Suppressor macrophage treated with lipopolysaccharide for 1 hour (primary cell): ENCODE measurements at places on chromosomes 3 and 15.

DNA sequence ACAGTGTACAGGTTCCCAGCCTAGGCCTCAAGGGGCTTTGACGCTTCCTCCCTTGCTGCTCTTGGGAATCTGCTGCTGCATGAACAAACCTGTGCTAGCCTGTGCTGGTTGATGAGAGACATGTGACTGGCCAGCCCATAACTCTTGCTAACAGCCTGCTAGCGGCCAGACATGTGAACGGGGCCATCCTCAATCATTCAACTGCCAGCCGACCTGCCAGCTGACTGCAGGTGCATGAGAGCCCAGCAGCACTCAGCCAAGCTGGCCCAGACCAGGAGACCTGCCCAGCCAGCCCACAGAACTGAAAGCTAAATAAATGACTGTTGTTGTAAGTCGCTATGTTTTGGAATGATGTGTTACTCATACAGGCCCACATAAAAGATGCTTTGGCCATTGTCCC, 82.4 kb upstream of the DLG1 start:
- DNase-seq, result no peak

- no peak for DNase-seq
Measured at GRCh38 chr15:73991260-73991659, 835 bp downstream of the STOML1 start.

GRCh38 chr15:39195961-39196486, 384.9 kb upstream of the THBS1 start:
- peak; percentile 67 for DNase-seq

- no peak for DNase-seq
Measured at GRCh38 chr3:185594073-185594472, 8.0 kb downstream of the SENP2 start.

GRCh38 chr15:79089890-79090486, 592 bp downstream of the RASGRF1 start:
- DNase-seq, result no peak

DNA sequence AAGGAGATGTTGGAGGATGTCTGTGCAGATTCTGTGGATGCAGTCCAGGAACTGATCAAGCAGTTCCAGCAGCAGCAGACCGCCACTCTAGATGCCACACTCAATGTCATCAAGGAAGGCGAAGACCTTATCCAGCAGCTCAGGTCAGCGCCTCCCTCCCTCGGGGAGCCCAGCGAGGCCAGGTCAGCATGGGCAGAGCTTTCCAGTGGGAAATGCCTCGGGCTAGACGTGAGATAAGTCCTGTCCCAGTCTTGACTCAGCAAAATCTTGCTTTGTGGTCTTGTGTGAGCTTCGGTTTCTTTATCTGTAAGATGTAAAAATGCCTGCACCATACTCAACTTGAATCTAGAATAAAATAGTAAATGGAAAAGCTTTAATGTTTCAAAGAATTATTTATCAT, 335.1 kb upstream of the UMPS start:
- no peak for DNase-seq

DNA sequence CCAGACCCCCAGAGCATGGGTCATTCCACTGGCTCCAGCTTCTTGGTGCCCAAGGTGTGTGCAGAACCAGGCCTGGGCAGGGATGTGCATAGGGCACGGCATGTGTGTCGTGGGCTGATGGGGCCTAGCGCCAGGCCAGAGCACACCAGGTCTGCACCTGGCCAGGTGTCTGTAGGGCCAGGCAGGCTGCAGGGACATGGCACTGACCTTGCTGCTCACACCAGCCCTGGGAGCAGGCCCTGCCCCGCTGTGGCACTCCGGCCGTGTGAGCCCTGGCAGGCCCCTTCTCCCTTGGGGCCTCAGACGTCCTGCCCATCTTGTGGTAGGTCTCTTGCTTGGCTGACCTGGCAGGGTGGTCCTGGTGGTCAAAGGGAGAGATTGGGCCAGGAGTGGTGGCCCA, 84.3 kb upstream of the RPL32 start:
- DNase-seq, result no peak

DNA sequence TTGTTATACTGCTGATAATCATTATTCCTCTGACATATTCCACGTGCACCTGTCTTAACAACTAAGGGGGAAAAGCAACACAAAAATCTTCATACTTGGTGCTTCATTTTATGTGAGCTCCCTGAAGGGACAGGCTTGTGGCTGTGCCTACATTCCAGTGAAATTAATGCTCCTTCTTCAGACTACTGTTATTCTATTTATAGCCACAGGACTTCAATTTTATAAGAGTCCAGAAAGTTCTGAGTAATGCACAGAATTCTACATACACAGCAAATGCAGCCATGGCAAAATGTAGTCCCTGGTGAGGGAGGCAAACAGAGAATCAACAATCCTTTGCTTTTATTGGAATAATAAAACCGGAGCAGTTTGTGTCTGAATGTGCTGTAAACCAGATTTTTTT, 417.1 kb downstream of the RBMS3 start:
- no peak for DNase-seq

DNA sequence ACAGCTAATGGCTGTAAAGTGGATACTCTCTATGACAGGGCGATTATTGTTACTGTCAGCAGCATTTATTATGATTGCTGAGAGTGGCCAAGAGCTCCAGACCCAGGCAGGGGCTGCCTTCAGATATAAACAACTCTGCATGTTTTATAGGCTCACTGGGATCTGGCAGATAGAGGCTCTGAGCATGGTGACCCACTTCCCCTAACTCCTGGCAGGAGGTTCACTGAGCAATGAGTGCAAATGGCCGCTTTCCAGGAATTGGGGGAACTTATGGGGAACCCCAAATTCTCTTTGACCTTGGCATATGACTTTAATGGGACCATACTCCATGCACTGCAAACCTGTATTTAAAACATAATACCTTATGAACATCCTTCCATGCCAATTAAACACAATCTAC, 59.0 kb downstream of the SCN5A start:
- DNase-seq, result peak; percentile 27

GRCh38 chr15:93861413-93861812, 369.9 kb upstream of the MCTP2 start:
- no peak for DNase-seq

DNA sequence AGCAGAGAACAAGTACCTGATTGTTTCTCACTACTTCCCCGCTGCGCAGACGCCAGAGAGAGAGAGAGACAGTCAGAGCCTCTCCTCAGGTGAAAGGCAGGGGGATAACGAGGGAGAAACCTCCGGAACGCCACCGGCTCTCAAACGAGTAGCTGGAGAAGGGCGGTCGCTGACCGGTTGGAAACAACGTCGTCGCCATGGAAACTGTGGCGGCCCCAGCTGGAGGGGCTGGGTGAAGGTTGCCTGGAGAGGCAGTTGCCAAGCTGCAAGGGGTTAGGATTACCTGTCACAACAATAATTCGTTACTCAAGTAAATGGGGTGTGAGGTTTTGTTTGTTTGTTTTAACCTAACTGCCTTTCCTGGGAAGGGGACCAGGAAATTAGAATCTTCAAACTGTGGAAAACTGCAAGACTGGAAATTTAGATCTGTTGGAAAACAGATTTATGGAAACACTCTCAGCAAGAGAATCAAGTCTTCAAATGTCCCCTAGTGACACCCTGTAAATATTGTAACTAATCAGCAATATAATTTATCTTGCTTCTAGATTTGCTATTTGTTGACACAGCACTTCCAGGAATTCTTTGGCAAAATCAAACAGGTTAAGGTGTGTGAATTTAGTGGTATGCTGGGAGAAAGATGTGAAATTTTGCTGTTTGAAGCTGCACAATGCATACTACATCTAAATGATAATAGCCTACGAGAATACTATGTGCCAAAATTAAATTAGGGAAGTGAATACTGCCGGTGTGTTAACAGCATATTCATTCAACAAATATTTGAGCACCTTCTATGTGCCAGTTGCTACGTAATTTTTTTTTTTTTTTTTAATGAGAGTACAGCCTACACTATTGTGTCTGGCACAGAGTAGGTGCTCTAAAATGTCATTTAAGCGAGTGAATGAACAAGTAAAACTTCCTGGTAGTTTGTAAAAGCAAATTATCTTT, at the start of gene DNAH12:
Gene DNAH12 (minus strand): TSS at position 164 of the 945 bp plus-strand sequence. CDS start 1,474 bp downstream, outside the sequence.
- no peak for DNase-seq

GRCh38 chr3:126078866-126079265, 5.1 kb downstream of the SLC41A3 start:
- no peak for DNase-seq

DNA sequence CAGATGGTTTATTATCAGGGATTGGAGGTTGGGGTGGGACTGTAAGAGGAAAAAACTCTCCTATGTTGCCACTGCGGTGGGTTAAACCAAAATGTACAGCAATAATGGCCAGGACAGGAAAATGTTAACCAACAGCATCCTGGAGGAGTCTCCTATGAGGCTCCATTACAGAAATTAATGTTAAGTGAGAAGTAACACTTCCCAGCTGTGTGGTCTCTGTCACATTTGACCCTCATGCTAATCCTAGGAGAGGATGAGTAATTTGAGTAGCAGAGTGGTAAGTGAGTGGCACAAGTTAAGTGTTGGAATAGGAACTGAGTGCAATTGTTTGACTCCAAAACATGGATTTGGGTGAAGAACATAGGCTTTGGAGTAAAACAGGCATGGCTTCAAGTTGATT, 39.0 kb downstream of the ARHGEF3 start:
- no peak for DNase-seq

DNA sequence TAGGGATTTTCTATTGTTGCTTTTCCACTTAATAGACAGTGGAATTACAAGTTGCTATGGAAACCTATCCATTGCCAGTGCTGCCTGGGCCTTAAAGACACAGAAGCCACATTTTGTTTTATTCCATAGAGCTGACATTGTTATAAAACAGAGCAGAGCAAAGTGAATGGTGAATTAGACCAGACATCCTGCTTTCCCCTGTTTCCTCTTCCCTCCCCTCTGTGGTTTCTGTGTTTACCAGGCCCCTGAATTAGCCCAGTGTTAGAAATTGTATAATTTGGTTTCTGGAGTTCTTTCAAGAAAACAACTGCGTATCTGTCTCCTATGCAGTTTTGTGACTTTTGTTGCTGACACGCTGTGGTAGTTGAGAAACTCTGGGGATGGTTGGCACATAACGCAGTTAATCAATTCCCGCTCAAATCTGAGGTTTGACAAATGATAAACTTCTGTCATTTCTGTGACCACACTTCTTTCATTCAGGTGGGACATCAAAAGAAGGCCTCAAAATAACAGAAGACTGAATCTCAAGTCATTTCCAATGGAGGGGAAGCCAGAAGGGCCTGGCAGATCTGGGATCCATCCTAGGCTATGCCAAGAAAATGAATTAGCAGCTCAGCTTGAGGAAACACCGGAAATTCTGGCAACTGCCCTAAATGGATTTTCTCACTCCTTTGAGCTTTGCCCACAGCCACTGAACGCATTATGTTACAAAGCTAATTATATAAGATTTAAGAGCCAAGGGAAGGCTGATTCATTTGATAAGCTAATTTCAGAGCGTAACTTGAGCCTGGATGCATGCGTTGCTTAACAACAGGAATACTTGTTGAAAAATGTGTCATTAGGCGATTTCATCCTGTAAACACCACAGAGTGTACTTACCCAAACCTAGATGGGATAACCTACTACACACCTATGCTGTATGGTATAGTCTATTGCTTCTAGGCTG, 46.9 kb downstream of the NR1D2 start:
- DNase-seq, result no peak

GRCh38 chr3:183214277-183214612, 38.8 kb upstream of the B3GNT5 start:
- DNase-seq, result no peak

DNA sequence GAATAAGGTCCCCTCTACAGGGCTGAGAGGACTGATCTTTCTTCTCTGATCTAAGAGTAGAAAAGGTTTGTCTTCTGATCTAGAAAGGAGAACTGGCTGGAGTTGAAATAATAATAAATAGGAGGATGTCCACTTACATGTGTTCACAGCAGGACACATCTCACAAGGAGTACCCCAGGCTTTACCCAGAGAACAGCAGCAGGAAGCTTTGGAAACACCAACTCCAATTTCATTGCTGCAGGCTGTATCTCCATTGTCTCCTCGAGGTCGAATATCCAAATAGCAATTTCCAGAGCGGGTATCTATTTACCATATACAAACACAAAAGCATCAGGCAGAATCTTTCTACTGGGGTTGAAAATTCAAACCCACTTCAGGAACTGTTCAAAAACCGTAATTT, 136.6 kb downstream of the DUT start:
- no peak for DNase-seq

- DNase-seq, result no peak
Measured at GRCh38 chr3:50207359-50208042, 2.4 kb downstream of the SLC38A3 start.

DNA sequence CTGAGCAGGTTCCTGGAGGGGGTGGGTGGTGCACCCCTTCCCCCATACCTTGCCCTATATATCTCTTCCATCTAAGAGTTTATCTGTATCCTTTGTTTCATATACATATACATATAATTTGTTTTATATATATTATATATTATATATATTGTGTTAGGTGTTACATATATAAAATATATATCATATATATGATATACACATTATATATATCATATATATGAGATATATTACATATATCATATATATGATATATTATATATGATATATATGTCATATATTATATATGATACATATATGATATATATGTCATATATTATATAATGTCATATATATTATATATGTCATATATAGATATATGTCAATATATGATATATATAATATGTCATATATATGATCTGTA, 31.1 kb downstream of the EXD1 start:
- peak; percentile 8 for DNase-seq

DNA sequence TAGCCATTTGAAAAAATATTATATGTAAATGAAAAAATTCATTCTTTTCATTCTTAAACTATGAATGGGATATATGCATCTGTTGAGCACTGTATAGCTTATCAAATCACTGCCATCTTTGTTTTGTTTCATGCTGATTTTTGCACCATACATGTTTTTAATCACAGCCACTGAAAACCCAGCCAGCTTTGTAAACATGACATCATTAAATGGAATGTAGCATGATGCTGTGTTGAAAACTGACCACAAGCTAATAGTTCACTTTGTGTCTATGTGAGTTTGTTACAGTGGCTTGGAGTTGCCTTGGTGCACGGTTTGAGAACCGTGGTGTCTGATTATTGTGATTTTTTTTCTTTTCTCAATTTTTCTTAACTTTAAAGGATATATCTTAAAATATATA, 75.7 kb downstream of the GMPS start:
- DNase-seq, result no peak

GRCh38 chr3:192482809-192483208, 244.5 kb downstream of the FGF12 start:
- DNase-seq, result no peak

- DNase-seq, result peak; percentile 81
Measured at GRCh38 chr3:194935061-194935460, 249.4 kb downstream of the FAM43A start.

- DNase-seq, result no peak
Measured at GRCh38 chr3:87796843-87797185, 262.0 kb downstream of the CGGBP1 start.

GRCh38 chr3:125437631-125438435, 62.7 kb upstream of the ZNF148 start:
- peak; percentile 71 for DNase-seq

DNA sequence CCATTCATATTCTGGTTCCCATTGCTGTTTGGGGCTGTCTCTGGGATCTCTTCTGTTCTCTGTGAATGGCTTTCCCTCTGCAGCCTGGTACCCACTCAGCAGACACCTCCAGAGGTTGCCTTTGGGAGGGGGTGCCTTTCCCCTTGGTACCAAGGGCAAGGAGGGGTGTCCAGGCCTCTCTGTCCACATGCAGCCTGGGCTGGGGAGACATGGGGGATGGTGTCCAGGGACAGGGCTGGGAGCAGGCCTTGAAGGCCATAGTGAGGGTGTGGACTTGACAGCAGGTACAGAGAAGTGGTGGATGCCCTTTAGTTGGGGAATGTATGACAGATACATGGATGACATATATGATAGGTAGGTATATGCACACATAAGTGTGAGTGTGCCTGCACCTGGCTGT, 83.7 kb downstream of the PLXNA1 start:
- DNase-seq, result no peak
